Stimulated activated CD4-positive, alpha-beta T cell treated with anti-CD3 and anti-CD28 coated beads, Interleukin-2, amount 100 ng/mL, for 4 hours (primary cell): ENCODE measurements at places on chromosomes 11 and 22.
A peak's percentile ranks its signal among the peaks of the same experiment; 100 is the strongest.

DNA sequence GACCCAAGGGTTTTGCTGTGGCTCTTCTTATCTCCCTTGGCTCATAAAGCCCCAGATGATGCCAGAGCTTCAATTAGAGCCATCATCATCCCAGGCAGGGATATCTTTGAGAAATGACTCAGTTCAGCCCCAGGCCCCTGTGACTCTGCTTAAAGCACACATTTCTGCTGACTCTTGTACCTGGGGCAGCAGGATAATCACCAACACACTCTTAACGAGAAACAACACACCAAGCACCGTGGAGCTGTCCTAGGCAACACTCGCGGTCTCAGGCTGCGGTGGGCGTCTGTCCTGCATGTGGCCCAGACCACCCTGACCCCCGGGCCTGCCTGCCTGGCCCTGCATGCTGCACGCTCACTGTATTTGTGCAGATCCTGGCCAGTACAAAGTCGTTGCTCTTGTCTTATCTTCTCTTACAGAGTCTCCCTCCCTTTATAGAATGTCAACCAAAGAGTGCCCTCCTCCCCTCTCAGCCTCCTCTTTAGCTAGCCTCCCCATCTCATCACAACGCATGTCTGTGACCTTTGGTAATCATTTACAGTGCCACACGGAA is 114.2 kb upstream of the PARVA start:
- DNase-seq: no peak

DNA sequence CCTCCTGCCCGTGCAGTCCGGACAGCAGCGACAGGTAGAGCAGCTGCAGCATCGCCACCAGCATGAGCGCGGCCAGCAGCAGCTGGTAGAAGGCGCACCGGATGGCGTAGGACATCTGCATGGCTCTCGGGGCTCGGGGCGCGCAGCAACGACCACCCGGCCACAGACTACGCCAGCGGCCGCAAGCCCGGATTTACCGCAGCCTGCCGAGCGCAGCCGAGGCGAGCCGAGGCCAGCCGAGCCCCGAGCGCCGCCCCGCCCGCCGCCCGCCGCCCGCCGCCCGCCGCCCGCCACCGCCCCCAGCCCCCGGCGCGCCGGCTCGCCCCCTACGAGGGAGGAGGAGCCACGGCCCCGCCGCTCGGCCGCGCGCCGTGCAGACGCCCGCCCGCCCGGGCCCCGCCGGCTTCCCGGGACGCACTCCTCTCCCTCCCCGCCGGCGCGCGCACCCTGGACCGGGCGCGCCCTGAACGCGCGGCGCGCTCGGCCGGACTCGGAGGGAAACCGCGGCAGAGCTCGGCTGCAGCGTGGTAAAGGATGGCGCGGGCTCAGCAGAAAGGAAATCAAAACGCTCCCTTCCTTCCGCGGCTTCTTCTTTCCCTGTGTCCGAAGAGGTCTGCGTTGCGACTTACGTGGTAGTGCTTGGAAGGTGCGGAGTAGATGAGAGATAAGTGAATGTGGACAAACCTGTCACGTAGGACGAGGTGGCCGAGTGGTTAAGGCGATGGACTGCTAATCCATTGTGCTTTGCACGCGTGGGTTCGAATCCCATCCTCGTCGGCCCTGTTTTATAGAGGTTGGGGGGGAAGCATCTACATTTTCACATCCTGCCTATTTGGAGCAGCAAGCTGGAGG is at the start of gene B4GAT1:
TSS of gene B4GAT1 (minus strand) at position 205 of the 852 bp plus-strand sequence. CDS start at position 121, 84 bp downstream.
- peak; percentile 72 for DNase-seq

GRCh38 chr22:49303781-49304461 is 523.8 kb downstream of the BRD1 start:
- no peak for DNase-seq

DNA sequence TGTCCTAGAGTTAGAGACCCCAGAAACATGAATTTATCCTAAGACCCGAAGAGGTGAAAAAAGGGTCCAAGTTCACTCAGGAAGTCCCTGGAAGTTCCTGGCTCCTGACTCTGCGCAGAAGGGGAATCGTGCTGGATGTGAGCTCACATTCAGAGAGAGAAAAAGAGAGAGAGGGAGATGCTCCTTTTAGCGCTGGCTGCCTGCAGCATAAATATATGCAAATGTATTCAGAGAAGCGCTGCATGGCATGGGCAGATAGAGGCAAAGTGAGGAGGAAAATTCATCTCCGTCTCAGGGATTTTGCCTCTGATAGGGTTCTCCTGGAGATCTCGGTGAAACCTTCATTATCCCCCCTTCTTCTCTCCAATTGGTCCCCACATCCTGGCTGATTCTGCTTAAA is 517.2 kb downstream of the MN1 start:
- no peak for DNase-seq

- DNase-seq: no peak
Measured at GRCh38 chr11:34959770-34960169, 43.4 kb downstream of the PDHX start.

DNA sequence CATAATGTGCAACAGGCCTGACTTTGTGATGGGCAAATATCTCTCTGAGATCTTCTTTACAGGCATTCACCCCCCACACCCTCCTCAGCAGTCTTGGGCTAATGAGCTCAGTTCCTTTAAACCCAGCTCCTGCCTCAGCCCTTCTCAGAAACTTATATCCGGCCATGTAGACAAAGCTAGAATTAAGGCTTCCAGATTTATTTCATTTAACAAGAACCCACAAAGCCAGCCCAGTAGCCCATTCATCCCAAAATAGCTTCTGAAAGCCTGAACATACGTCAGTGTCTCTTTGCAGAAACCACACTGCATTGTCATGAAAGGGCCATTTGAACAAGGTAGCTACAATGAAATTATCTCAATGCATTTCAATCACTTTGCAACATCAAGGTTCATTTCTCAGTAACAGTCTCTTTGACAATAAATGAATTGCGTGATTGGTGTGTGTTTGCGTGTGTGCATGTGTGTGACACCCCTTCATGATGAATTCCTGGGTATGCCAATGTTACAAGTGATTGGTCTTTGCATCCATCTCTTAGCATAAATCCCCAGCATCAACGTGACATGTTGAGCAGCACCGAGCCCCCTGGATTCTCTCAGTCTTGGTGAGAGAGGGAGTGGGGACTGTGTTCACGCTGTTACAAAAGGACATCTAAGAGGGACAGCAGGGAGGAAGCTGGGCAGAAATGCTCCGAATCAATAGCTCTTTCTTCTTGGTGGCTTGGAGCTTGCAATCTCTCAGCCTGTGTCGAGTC is 299.6 kb downstream of the KIRREL3 start:
- no peak for DNase-seq

DNA sequence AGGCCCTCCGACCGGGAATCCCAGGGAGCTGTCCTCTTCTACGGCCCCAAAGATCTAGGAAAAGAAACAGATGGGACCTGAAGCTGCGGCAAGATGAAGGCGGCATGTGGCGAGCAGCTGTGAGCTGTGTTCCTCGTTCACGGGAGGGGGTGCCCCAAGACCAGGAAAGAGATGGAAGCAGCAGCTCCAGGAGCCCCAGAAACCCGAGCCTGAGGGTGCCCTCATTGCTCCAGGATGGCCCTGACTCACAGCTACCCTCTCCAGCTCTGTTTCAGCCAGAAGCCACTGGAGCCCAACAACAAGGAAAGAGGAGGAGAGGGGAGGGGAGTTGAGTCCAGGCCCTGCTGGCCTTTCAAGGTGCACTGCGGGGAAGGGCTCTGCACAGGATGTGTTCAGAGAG is 23.7 kb upstream of the NAP1L4 start:
- no peak for DNase-seq
